BE2C (cell line): ENCODE measurements at places on chromosomes 1 and 21.

- no peak for DNase-seq
Observed at GRCh38 chr1:83834621-83835264, 164.2 kb downstream of the TTLL7 start.

DNA sequence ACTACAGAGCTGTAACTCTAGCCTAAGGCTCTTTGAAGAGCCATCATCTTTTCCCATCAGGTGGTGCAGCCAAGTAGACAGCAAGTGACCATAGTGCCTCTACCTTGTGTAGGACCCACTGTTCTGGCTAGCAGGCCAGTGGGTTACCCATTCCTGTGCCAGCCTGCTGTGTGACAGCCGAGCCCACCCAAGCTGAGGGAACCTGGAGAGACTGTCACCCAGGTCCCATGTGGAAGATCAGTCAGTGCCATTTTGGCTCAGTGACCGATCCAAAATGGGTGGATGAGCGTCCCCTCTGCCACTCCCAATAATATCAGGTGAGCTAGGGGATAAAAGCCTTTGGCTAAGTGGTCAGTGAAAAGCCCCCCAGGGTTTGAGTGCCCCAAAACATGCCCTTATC is 417.9 kb downstream of the MATN1 start:
- no peak for DNase-seq

DNA sequence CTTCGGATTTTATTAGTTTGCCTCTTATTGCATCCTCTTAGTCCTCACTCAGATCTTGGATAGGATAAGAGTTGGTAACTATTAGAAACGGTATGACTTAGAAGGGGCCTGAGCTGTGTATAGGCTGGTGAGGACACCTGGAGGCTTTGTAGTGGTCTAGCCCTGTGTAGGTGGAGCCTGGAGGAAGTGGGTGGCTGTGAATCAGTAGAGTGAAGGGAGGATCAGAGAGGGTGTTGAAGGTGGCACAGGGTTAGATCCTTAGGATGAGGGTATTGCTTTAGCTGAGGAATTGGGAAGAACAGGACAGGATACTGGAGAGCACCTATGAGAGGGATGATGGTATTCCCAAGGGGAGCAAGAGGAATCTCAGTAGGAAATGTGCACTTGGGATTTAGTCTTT is 5.7 kb downstream of the VANGL1 start:
- no peak for DNase-seq

- no peak for DNase-seq
Observed at GRCh38 chr21:40602080-40602479, 244.9 kb downstream of the DSCAM start.

DNA sequence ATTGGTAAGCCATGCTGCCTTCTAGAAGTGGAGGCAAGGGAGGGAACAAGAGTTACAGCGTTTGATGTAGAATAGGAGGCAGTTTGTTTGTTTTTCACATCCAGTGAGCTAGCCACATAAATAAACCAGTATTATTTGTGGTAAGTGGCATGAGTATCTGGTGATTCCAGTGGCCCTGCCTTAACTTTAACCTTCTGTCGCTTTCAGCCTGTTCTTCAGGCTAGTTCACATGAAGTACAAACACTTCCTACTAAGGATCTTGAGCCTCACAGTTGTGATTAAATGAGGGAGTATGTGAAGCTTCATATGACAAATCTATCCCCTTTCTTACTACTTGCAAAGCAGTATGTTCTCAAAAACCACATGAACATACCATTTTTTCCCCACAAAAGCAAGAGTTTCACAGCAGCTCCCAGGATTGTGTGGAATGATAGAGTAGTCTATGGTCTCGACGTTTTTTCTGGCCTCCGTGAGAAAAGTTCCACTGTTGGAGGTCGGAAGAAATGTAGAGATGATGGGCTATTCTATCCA is 59.5 kb downstream of the PHACTR4 start:
- DNase-seq, result no peak

- DNase-seq, result no peak
Observed at GRCh38 chr1:66327588-66327987, 206.4 kb upstream of the SGIP1 start.

- DNase-seq, result no peak
Observed at GRCh38 chr1:229171934-229172333, 99.0 kb upstream of the RAB4A start.

DNA sequence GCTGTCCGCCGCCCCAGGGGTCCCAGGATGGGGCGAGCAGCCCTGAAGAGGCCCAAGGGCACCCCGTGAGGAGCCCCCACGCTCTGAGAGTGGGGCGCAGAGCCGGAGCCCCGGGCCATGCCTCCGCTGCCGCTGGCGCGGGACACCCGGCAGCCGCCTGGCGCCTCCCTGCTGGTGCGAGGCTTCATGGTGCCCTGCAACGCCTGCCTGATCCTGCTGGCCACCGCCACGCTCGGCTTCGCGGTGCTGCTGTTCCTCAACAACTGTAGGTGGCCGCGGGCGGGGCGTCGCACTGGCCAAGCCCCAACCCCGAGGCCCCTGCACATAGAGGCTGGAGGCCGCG is 14.5 kb downstream of the AGRN start:
- DNase-seq, result peak; percentile 54

DNA sequence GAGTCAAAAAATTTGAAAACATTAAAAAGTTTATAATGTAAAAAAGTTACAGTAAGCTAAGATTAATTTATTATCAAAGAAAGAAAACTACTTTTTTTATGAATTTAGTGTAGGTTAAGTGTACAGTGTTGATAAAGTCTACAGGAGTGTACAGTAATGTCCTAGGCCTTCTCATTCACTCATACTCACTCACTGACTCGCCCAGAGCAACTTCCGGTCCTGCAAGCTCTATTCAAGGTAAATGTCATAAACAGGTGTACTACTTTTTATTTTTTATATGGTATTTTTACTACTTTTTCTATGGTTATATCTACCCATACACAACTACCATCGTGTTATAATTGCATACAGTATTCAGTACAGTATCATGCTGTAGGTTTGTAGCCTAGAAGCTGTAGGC is 49.6 kb downstream of the TBX19 start:
- DNase-seq, result no peak

DNA sequence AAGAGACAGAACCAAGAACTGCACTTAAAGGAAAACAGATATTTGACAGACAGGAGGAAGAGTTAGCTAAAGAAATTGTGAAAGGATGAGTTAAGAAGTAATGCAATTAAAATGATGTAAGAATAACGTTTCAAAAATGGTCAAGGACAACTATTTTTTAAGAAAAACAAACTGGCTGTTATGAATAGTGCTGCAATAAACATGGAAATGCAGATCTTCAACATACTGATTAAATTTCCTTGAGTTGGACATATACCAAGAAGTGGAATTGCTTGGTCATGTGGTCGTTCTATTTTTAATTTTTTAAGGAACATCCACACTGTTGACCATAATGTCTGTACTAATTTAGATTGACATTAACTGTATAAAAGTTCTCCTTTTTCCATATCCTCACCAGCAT is 23.1 kb upstream of the PHTF1 start:
- DNase-seq, result no peak

- no peak for DNase-seq
Observed at GRCh38 chr1:32985226-32985625, 20.6 kb upstream of the RNF19B start.

- DNase-seq, result no peak
Observed at GRCh38 chr1:56931211-56931610, 34.6 kb downstream of the C8B start.

- DNase-seq, result no peak
Observed at GRCh38 chr1:227654431-227654830, 80.7 kb downstream of the JMJD4 start.
